COLO829 (cell line): ENCODE measurements at places on chromosomes 16 and 17.

DNA sequence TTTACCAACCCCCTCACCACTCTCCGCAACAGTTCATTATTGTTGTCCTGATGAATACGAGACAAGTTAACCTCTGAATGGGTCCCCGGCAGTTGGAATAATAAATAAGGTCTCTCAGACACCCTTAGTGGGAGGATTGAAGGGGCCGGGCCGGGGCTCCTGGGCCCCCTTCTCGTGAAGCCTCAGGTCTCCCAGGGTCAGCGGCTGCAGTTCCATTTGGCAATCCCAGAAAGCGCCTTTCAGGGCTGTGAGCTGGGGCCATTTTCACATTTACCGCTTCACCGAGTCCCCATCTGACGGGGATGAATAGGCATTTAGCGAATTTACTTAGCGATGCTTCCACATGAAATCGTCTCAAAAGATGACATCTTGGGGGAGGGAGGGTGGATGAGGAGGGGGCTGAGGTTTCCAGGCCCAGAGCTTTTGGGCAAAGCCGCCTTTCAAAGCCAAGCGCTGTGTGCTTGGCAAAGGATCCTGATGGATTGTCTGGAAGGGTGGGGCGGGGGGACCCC is 309.8 kb downstream of the XYLT1 start:
- no peak for DNase-seq

GRCh38 chr17:7654832-7655540 is 4.3 kb downstream of the ATP1B2 start:
- no peak for DNase-seq

DNA sequence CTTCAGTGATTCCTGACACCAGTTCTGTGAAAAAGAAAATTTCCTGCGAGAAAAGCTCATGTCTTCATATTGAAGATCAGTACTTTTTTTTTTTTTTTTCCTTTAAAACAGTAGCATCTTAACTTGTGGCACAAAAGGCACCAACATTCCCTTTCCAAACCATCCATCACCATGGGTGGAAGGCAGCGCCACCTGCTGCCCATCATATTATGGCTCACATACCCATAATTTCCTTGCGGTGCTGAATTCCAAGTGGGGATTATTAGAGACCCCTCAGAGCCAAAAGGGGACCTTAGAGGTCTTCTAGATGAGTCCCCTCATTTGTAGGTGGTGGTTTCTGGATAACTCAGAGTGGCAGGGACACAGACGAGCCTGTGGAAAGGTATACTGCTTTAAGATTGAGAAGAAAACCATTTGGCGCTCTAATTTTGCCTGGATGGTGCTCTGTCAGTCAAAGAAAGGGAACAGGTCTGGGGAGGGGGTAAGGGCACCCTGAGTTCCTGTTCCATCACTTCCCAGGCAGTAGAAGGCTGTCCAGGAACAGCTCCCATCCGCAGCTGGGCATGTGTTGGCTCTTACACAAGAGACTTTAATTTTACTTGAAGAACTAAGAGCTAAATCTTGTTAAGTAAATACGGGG is 7.9 kb upstream of the SOST start:
- DNase-seq, result peak; percentile 58

GRCh38 chr17:73588891-73589290 is 55.4 kb downstream of the SDK2 start:
- DNase-seq, result no peak

DNA sequence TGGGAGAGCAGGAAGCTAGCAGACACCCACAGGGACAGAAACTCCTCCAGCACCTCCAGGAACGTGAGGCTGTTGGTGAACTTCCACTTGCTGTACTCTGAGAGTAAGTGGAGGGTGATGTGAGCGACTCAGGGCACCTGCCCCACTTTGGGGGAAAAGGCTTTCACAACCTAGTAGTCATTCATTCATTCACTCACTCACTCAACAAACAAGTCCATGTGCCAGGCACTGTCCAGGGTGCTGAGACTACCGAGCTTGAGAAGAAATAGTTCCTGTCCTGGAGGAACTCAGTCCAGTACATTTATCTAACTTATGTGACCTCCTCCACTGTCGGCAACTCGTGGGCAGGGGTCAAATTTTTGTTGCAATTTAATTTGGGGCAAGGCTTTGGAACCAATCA is 26.6 kb downstream of the LGALS9 start:
- DNase-seq, result no peak

GRCh38 chr16:3173892-3174617 is 13.9 kb upstream of the OR1F1 start:
- DNase-seq, result no peak

DNA sequence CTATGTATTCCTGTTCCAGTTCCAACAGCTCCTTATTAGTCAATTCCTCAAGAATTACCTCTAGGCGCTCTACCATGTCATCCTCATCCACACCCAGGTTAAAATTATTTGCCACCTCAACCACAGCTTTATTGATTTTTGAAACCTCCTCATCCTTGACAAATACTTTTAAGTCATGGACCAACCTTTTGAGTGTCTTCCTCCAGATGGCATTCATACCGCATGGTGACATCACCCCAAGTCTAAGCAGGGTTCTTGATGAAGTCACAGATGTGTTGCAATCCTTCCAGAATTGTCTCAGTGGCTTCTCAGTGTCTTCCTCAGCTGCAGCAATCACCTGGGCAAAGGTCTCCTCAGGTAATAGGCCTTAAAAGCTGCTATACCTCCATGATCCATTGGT is 40.1 kb downstream of the BCL7C start:
- no peak for DNase-seq

DNA sequence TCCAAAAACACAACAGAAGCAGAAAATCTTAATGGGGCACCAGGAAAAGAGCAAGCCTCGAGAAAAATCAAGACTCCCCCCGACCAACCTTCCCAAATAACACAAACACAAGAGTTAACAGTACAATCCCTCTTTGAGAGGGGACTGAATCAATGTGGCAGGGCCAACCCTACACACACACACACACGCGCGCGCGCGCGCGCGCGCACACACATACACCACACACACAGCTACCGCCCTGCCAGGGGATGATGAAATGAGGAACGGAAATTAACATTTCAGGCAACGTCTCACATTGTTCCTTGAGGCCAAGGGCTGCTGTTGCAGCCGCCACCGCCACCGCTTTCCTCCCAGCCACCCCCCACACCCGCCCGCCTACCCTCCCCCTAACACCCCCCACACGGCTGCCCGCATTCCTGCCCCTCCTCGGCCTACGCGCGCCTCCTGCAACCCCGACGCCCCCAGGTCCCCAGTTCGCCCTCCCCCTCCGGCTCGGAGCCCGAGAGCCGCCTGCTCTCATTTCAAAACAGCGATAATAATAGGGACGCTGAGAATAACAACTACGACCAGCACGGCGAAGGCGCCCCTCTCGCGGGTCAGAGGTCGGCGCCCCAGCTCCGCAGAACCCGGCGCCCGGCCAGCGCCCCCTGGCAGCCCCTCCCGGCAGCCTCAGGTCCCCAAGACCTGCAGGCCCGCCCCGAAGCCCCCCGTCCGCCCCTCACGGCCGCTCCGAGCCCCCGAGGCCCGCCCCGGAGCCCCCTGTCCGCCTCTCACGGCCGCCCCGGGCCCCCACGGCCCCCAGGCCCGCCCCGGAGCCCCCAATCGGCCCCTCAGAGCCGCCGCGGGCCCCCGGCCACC is 1.1 kb downstream of the ANKRD11 start:
- peak; percentile 54 for DNase-seq

GRCh38 chr17:40290629-40291280 is 3.1 kb downstream of the CDC6 start:
- peak; percentile 53 for DNase-seq

- DNase-seq, result peak; percentile 32
Observed at GRCh38 chr17:7932483-7932891, 481 bp downstream of the CNTROB start.

DNA sequence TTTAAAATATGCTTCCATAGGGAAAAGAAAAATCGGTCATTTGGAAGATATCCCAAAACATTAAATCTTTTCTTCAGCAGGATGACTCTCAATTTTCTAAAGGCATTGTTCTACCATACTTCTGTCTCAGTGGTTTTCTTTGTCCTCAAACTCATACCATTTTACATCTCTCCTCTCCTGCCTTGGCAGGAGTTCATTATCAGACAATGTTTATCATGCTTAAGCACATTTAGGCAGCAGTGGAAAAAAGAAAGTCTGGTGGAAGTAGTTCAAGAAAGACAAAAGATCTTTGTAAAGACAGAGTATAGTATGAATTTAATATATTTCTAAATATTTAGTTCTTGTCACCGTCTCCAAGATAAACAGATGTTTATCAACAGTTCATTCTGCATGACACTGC is 68.2 kb downstream of the CDK12 start:
- DNase-seq, result no peak
